ENCODE measurements at places on chromosomes 6 and 20.

- no peak for DNase-seq
Observed at GRCh38 chr6:65199683-65200082, 507.3 kb downstream of the EYS start.

DNA sequence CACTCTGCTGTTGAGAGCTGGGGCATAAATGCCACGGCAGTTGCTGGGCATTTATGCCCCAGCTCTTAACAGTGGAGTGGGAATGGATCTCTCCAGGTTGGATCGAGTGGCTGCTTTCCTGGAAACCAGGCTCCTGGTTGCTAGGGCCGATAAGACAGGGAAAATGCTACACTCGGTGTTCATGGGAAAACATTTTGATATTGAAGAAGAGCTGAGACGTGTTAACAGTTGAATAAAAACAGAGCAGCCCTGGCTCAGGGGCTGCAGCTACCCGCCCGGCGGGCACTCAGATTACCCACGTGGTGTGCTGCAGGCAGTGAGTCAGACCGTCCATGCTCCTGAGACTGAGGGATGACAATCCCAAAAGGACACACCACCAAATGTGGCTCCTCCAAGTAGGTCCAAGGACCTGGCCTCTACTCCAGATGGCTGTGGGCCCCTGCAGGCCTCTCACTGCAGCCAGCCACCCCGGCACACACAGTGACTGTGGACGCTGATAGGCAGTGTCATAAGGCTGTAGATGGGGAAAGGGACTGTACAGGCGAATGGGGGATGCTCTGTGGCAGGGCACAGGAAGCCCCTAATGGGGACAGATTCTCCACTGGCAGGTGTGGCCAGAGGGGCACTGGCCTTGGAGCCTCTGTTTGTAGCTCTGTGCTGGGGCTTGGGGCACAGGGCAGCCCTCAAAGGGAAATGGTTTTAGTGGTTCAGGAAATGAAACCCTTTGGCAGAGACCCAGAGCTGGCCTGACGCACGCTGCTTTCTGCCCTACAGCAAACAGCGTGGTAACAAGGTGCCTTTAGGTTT is 237.8 kb downstream of the LY86 start:
- no peak for DNase-seq

- DNase-seq: peak; percentile 64
Observed at GRCh38 chr20:54214566-54214965, 6.7 kb downstream of the PFDN4 start.

- DNase-seq: no peak
Observed at GRCh38 chr20:44066645-44067606, 120.1 kb downstream of the JPH2 start.

- no peak for DNase-seq
Observed at GRCh38 chr6:72271531-72271930, 350.3 kb upstream of the KCNQ5 start.

DNA sequence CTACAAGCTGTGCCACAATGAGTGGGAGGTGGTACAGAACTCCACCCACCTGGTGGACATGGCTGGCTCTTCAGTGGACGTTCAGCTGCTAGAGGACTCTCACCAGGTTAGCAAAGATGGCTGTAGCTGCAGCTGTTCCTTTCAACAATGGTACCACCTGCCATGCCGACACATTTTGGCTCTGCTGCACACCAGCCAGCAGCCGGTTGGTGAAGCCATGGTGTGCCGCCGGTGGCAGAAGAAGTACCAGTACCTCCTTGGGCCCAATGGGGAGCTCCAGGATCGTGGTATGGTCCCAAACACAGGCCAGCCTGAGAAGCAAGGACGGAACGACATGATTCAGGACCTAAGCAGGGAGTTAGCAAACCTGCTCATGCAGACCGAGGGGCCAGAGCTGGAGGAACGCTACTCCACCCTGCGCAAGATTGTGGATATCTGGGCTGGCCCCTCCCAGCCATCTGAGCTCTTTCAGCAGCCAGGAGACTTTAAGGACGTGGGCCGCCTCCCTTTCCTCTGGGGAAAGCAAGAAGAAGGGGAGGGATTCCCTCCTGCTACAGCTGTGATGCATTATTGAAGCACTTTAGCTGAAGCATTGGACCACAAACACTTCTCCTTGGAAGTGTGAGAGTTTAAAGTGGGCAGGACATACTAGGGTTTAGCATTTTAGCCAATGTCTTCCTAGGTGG is 2.8 kb upstream of the ZSWIM1 start:
- peak; percentile 61 for DNase-seq
